ENCODE measurements at places on chromosomes 1 and 21.

DNA sequence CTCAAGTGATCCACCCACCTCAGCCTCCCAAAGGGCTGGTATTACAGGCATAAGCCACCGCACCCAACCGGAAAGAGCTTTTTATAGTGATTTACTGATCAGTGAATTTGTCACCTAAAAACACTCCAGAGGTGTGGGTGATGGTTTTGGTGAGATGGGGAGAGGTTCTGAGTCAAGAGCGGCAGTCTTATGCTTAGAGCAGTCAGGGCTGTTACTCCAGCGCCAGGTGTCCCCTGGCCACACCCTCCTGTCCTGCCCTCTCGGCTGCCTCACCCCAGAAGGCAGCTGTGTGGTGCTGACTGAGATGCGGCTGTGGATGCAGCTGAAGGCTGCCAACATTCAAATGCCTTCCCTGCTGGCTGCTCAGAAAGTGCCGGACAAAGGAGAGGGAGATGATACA is 94.5 kb upstream of the LPGAT1 start:
- no peak for DNase-seq

DNA sequence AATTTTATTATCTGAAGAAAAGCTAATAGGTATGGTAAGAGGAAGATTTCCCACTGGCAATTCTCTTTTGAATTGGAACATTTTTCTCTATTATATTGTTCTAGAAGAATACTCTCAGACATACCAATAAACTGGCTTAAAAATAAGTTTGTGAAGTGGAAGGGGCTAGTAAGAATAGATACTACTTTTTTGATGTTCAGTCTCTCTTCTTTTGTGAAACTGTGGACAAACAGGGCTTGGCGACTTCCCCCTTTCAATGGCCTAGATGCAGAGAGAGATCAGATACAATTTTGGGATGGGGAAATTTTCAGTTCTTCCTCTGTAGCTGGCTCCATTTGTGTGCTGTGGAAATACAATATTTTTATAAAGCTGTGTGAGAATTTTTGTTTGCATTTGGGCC is 2.5 kb downstream of the PBX1 start:
- no peak for DNase-seq

GRCh38 chr1:239802275-239802674 is 289.4 kb upstream of the FMN2 start:
- DNase-seq: no peak

- no peak for DNase-seq
Observed at GRCh38 chr1:43451701-43452532, 1.8 kb downstream of the HYI start.

GRCh38 chr1:57086154-57086553 is 120.3 kb upstream of the C8B start:
- no peak for DNase-seq

DNA sequence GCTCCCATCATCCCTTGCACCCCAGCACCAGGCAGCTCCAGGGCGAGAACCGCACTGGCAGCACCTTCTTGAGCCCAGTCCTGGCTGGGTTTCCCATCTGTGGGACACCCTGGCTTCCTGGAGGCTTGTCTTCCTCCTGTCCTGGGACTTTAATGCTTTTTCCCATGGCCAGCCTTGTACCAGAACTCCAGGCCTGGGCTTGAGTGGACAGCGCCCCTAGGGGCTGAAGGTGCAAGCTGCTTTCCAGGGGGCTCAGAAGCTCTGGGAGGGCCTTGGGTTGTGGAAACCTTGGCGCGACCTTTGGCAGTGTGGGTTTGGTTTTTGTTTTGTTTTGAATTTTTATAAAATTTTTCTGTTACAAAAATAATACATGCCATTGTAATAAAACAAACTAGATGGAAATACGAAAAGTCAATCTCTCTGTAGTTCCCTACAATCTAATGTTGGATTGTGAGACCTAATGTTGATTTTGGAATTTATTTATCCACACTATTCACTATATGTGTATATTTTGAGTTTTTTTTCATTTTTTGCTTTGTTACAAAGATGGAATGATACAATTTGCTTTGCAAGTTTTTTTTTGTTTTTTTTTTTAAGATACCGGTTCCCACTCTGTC is 33.8 kb upstream of the RPL11 start:
- peak; percentile 7 for DNase-seq

DNA sequence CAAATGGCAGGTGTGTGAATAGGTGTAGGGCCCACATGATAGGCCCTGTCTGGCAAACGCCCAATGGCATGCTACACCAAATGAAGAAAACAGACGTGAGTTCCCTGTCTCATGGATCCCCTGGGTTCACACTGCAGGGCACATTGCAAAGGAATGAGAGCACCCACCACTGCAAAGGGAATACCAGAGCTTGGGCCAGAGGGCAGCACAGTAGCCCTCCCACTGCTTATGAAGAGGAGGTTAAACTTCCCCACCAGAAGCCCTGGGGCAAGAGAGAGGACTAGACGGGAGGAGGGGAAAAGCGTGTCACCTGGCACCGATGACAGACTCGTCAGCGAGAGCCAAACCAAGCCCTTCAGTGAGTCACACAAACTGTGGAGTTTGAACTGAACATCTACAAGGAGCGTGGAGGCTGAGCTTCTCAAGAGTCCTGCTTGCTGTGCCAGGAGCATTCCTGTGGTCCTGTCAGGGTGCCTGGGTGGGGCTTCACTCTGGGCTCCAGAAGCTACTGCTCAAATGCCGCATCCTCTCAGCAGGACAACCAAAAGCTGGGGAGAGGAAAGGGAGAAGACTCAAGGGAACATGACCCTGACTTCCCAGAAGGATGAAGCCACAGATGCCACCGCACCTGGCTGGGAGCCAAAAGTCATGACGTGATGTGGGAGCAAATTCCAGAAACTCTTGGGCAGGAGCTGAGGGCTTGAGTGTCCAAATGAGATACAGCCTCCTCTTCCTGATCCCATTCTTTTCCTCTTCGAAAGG is 61.1 kb downstream of the TOMM20 start:
- DNase-seq: no peak

GRCh38 chr1:56434025-56434424 is 145.3 kb downstream of the PLPP3 start:
- DNase-seq: no peak

DNA sequence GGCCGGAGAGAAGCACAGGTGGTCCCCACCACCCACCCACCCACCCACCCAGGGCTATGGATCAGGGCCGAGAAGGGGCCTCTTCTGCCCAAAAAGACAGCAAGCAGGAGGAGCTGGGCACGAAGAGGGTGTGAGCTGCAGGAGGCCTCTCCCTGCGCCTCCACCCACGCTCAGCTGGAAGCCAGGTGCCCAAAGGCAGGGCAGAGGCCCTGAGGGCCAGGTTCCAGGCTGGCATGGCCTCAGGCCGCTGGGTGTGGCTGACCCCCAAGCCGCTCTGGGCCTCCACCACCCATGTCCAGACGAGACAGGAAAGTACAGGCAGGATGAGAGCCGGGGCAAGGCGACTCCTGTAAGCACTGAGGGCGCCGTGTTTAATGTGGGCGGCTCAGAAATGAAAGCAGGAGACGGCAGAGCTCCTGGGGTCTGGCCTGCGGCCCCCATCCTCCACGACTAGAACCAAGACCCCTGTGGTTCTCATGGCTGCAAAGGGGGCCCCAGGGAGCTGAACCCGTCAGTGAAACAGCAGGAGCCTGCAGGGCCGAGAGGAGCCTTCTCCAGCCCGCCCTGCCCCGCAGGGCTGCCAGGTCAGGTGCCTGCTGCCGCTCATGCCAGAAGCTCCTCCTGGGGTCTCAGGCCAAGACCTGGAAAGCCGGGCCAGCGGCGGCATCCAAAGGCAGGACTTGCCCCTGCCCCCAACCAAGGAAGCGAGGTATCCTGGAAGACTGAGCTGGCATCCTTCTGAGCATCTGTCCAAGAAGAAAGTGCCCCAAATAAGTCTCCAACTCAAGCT is 56.0 kb downstream of the MEGF6 start:
- DNase-seq: no peak

GRCh38 chr1:24309762-24310485 is 9.2 kb upstream of the GRHL3 start:
- no peak for DNase-seq

DNA sequence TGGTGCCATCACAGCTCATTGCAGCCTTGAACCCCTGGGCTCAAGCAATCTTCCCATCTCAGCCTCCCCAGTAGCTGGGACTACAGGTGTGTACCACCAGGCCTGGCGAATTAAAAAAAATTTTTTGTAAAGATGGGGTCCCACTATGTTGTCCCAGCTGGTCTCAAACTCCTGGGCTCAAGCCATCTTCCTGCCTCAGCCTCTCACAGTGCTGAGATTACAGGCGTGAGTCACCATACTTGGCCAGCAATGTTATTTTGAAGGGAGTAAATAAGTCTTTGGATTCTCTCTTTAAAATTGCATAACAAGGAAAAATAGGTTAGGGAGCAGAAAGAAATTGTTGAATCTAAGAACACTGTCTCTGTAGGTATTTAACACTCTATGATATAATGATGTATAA is 111.3 kb downstream of the RPS6KC1 start:
- no peak for DNase-seq

- no peak for DNase-seq
Observed at GRCh38 chr1:227940791-227941241, 6.9 kb downstream of the WNT9A start.
